Activated CD4-positive, alpha-beta T cell treated with anti-CD3 and anti-CD28 coated beads, Interleukin-2, amount 10 ng/mL, durations not matched to agents 24 days and 14 days (primary cell): ENCODE measurements at places on chromosomes 2 and 18.

- no peak for DNase-seq
These were observed 28.5 kb upstream of the DOCK10 start for GRCh38 chr2:225070811-225071210.

DNA sequence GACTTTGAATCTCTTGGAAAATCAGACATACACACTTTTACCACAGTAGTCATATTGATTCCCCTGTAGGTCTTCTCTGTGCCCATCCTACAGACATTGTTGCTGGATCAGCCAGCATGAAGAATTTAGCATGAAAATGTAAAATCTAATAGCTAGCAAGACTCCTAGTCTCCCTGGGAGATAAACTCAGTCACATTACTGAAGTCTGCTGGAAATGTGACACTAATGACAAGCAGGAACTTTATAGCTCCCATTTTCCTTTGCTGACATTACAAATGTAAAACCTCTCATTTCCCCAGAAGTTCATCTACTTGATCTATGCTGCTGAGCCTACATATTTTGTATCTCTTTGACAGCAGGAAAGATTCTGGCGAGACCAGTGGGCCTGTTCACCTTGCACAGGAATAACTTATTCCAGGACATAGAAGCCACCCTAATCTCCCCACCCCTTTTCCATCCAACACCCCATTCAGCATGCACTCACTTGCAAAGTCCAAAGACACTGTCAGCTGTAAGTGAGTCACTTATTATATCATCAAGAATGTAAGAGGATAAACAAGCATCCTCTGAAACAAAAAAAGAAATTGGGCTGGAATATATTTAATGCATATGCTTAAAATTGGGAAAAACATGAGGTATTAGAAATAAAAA, 648.3 kb upstream of the PKDCC start:
- no peak for DNase-seq

DNA sequence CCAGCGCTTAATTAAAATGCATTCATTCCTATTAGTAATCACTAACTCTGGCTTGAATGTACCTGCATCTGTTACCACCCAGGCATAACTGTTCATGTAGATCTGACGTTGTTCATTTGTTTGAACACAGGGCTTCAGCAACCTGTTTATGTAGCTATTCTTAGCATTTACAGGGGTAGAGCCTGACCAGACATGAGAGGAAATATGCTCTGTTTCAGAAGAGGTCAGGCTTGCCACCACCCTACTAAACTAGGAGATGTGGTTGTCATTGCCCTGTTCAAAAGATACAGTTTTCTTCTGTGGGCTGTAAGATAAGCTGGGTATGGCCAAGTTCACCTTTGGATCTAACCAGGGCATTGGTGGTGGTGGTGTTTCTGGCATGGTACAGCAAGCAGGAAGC, 8.8 kb downstream of the MGAT5 start:
- DNase-seq = no peak

- no peak for DNase-seq
These were observed 129.7 kb downstream of the PTPRM start for GRCh38 chr18:7696780-7697179.

GRCh38 chr2:118974103-118974993, 32.4 kb downstream of the MARCO start:
- no peak for DNase-seq

GRCh38 chr2:13813236-13813635, 819.3 kb upstream of the LRATD1 start:
- no peak for DNase-seq

- no peak for DNase-seq
These were observed 7.3 kb upstream of the ETAA1 start for GRCh38 chr2:67389788-67390187.

DNA sequence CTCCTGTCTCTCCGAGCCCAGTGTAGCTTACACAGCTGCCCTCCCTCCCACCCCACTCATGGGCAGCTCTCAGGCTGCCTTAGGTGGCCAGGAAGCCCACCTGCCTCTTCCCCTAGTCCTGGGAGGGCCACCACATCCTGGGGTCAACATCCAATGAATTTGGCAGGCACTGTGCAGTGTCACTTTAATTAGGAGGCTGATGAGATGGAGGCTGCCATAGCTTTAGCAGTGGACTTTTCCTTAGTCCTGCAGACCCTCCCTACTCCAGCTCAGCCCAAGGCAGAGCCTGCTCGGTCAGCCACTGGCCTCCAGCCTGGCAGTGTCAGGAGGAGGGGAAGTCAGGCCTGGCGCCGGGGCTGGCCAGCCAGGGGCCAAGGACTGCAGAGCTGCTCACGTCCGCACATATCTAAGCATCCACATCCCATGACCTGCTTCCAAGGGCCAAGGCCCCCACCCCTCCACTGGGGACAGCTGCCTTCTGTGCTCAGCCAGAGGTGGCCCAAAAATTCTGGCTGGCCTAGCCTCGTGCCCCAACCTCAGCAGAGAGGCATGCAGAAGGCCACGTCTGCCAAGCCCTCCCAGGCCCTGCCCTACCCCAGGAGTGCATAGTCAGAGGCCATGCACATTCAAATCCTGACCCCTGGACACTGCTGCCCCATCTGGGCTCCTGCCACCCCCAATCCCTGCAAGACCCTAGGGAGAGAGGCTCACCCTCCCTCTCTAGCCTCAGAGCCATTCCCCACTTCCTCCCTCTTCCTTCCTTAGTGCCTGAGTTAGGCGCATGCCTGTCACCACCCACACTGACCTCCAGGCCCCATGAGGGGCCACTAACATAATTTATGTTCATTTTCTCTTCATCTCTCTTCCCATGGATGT, 33.1 kb downstream of the ADRA2B start:
- no peak for DNase-seq

- DNase-seq = no peak
These were observed 231.4 kb downstream of the HAUS1 start for GRCh38 chr18:46335534-46336101.

GRCh38 chr2:125698280-125698679, 957.7 kb upstream of the GYPC start:
- DNase-seq = no peak

- DNase-seq = no peak
These were observed 1237.1 kb downstream of the LRP1B start for GRCh38 chr2:140893685-140894084.

DNA sequence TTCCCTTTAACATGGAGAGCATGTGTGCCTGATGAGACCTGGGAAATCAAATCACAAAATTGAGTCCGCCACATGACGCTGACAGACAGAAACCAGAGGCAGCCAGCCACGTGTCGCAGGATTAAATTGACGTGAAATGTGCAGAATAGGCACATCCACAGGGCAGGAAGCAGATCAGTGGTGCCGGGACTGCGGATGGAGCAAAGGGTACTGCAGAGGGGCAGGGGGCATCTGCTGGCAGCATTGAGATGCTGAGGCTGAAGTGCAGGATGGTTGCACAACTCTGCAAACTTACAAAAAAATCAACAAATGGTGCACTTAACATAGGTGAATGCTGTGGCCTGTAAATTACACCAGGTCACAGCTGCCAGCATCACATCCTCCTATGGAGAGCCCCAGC, 48.2 kb upstream of the TUBA3E start:
- no peak for DNase-seq

GRCh38 chr2:140270224-140270623, 1490.0 kb upstream of the NXPH2 start:
- no peak for DNase-seq

DNA sequence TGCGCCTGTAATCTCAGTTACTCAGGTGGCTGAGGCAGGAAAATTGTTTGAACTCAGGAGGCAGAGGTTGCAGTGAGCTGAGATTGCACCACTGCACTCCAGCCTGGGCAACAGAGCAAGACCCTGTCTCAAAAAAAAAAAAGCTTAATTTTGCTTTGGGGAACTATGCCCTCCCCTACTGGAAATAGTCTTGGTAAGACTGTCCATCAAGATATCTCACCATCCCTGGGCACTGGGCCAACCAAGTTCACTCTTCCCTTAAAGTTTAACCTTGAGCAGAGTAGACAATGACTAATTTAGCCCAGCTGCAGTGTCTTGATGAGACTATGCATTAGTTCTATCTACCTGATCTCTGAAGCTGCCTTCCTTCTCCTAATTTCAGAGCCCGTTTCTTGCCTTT, 44.7 kb downstream of the ASXL2 start:
- DNase-seq = no peak

DNA sequence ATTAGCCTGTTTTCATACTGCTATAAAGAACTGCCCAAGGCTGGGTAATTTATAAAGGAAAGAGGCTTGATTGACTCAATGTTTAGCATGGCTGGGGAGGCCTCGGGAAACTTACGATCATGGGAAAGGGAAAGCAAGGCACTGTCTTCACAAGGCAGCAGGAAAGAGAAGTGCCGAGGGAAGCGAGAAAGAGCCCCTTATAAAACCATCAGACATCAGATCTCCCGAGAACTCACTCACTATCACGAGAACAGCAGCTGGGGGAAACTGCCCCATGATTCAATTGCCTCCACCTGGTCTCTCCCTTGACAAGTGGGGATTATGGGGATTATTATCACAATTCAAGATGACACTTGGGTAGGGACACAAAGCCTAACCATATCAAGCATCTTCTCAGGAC, 23.3 kb downstream of the RHOB start:
- no peak for DNase-seq

- DNase-seq = no peak
These were observed 17.1 kb downstream of the ZFP36L2 start for GRCh38 chr2:43209204-43209717.

DNA sequence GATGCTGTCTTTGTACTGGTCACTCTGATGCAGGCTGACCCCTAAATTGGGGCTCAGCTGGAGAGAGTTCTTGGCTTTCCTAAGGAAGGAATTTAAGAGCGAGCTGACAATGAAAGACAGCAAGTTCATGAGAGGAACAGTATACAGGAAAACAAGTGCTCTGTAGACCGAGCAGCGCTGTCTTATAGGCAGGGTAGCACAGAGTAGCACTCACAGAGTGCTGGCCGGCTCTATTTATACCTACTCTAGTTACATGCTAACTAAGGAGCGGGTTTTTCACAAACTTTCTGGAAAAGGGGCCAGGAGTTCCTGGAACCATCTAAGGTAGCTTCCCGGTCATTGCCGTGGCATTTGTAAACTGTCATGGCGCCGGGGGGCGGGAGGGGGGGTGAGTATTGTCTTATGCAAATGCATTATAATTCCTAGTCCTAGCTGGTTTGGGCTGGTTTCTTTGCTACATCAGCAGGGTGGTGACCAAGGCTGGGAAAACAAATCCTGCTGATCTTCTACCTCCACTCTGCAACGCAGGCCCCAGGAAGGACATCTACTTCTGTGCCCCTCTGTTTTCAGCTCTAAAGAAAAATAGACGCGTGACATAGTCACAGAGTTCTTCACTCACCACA, 31.6 kb upstream of the MAP3K20 start:
- DNase-seq = no peak

- no peak for DNase-seq
These were observed 84.1 kb upstream of the RTN4 start for GRCh38 chr2:55134316-55134706.

DNA sequence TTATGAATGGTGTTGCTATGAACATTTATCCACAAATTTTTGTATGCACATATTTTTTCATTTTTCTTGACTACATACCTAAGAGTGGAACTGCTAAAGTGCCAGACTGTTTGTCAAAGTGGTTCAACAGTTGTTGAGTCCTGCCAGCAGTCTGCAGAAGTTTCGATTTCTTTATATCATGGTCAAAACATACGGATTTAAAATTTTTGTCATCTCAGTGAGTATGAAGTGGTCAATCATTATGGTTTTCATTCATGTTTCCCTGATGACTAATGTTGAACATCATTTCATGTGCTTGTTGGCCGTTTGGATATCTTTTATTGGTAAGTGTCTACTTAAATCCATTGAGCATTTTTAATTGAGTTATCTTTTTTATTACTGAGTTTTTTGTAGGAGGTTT, 39.2 kb downstream of the CCDC138 start:
- no peak for DNase-seq

GRCh38 chr2:166140475-166140874, 12.7 kb upstream of the SCN1A start:
- DNase-seq = no peak

DNA sequence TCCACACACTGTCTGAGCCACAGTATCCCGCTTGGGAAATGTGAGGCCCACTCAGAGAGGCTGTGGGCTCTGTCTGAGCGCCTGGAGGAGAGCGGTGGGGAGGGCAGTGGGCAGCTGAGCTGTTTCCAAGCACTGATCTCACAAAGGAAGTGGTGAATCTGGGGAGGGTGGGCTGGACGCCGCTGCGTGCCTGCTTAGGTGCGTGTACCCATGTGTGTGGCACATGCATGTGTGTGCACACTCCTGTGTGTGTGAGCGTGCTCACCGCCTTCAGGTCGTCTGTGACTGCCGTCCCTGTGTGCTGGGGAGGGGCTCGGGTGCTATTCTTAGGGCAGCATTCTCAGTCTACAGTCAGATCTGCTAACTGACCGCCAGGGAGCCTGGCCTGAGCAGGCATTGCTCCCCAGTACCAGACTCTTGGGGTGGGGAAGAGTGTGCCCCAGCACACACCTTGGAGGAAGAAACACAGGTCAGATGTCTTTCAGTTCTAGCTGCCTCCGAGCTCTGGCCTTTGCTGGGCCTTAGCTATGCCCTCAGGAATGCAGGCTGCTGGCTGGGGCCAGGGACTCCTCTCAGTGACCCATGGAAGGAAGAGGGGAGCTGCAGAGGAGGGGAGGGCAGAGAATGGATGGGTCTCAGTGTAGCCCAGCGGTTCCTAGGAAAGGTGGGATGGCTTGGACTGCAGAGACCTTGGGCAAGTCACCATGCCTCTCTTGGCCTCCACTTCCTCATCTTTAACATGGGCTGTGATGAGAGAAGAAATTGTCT, 31.4 kb downstream of the KCNIP3 start:
- no peak for DNase-seq

DNA sequence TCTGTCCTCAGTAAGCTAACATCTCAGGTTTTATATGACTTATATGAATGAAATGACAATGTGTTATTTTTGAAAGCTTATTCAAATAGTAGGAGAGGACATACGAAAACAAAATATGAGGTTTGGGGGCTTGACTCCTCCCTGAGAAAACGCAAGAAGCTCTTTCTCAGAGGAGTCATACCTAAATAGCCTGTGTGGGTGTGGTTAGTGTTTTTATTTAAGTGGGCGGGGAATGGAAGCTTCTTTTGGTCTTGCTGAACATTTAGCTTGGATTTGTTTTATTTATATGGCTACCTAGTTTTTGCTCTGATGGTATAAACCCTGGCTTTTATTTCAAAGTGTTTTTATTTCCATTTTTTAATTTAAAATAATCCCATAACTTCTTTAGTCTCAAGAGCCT, 72.1 kb upstream of the DSG1 start:
- no peak for DNase-seq

DNA sequence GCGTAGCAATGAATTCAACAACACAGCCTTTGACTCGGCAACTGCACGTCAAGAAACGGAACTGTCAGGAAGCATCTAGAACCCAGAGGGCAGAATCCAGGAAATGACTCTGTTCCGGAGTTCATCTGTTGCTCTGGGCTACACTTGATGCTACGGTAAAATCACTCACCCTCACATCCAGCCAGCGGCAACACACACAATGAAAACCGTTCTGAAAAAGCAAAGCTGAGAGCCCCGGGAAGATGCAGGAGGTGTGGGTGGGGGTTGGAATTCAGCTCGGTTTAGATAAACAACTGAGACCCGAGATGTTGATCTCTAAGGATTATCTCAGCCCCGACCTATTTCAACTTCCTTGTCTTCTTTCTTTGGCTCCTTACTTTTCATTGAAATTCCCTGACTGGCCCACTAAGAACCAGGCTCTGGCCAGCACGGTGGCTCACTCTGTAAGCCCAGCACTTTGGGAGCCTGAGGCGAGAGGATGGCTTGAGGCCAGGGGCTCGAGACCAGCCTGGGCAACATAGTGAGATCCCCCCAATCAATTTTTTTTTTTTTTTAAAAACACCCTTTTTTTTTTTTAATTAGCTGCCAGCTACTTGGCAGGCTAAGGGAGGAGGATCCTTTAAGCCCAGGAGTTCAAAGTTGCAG, 13.3 kb upstream of the RAB17 start:
- peak; percentile 89 for DNase-seq

GRCh38 chr2:162795312-162795711, 43.3 kb downstream of the KCNH7 start:
- DNase-seq = no peak
